ENCODE measurements at places on chromosomes 13 and 19. TPM values are rescaled to one million over a fixed set of nuclear protein-coding genes. Genes with fewer than 3 reads are reported as not detected.

GIPC1 gene
- total RNA-seq, result 53.2 TPM

EID2B gene
- 0.18 TPM for total RNA-seq

DNA sequence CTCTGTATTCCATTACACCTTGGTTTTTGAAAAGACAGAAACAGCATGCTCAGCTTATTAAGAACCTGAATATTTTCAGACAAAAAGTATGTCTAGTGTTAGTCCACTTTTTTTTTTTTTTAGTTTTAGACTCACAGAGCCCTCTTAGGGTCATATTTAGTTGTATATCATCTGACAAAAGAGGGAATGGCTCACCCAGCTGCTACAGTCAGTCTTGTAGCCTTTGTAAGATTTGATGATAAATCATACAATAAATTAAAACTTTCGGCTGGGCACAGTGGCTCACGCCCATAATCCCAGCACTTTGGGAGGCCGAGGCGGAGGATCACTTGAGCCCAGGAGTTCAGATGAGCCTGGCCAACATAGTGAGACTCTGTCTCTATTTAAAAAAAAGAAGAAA lies 43.7 kb upstream of the LDLR start:
- DNase-seq, result no peak

MAP2K2 gene
- 65.9 TPM for total RNA-seq

DNA sequence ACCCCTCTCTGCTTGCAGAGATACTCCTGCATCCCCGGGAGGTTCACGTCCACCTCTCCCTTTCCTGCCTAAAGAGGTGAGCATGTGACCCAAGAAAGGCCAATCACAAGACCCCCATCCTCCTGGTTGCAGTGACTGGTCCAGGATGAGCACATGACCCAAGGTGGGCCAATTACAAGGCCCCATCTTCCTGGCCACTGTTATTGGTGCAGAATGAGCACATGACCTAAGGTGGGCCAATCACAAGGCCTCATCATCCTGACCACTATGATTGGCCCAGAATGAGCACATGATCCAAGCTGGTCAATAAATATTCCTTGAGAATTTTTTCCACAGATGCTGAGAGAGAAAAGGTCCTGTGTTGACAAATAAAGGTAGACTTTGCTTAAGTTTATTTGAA lies 350.7 kb downstream of the EFNB2 start:
- no peak for DNase-seq

- peak; percentile 66 for DNase-seq
Measured at GRCh38 chr19:37007587-37008220, 70.5 kb upstream of the ZNF420 start.

DNA sequence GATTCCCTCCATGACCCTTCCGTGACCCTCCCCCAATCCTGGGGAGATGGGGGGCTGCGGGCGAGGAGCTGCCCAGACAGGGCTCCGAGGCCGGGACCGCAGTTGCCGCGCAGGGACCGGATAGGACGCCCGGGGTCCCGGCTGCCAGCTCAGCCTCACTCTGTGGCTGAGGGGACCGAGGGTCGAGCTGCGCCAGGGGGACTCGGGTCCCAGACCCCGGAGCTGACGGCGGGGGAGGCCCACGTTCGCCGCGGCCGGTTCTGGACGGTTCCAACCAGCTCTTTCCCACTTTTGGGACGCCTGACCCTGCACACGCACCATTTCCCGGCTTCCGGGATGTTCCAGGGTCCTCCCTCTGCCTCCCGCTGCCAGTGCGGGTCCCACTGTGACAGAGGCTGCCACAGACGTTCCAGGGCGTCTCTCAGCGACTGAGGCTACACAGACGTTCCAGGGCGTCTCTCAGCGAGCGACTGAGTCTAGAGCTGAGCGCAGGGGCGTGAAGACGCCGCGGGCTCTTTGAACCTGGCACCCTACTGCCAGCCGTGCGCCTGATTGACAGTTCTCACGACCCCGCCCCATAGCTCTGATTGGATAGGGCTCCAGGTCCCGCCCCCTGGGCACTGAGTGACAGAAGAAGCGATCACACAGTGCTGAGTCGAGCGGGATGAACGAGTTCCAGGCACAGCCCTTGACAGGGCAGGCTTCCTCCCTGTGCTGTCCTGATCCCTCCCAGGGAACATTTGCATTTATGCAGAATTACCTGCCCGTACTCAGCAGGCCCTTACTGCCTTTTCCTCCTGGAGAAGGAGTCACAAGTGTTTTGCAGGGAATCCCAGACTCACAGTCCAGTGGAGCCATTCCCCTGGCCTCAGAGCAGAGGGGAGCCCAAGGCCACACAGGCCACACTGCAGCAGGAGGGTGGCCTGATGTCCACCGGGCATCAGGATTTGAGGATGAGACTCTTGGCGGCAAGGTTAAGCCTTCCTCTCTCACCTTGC lies at the start of gene ZNF563:
Gene ZNF563, minus strand, starts transcription at position 472 of the 998 bp plus-strand sequence. Its CDS starts 151 bp downstream, at position 321.
- DNase-seq, result peak; percentile 98

PCSK4 gene
- 4.0 TPM for total RNA-seq

DNA sequence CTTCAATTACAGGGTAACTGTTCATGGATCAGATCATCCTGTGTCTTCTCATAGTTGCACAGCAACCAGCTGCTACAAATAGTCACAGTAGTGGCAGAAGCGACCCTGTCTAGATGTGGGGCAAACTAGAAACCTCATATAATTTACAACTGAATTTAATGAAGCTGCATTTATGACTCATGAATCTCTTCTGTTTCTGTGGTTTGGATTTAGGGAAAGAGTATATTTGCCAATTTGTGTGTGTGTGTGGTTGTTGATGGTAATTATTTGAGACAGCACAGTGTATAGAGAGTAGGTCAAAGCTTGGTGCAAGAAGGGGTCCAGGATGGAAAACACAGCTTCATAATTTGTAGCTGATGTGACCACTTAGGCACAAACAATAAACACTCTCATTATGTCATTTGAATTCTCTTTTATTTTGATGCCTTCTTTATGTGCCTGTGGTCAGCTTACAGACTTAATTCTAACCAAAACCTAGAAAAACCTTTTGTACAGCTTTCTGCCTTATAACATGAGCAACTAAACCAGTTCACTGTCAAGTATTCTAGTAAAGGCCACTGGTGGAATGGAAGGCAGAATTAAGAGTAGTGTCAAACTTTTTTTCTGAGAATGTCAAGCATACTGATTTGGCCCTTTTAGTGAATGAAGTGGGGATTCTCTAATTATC lies 218.1 kb downstream of the TBC1D4 start:
- DNase-seq, result no peak

DNA sequence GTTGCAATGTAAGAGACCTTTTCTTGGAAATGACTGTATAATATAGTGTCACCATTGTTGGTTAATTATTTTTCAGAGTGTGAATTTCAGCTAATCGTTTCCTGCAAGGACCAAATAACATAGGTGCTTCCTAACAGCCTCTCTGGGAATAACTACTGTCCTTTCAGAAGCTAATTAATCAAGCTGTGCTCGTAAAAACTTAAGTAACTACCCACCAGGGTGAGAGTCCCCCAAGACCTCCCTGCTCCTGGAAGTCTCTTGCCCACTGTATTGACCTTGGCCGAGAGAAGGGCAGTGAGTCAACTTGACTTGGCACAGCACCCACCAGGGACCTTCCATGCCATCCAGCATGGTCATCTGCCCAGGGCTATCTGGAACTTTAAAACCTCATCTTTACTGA lies 50.3 kb downstream of the UQCRFS1 start:
- no peak for DNase-seq

DNA sequence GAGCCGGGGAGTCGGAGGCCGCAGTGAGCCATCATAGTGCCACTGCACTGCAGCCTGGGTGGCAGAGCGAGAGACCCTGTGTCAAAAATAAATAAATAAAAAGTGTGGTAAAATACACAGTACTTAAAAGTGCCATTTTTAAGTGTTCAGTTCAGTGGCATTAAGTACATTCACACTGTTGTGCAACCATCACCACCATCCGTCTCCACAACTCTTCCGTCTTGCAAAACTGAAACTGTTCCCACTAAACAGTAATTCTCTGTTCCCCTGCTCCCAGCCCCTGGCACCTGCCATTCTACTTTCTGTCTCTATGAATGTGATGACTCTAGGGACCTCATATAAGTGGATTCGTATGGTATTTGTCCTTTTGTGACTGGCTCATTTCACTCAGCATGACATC lies 13.3 kb downstream of the SLC25A42 start:
- no peak for DNase-seq

CAPS gene
- 1.1 TPM for total RNA-seq

DNA sequence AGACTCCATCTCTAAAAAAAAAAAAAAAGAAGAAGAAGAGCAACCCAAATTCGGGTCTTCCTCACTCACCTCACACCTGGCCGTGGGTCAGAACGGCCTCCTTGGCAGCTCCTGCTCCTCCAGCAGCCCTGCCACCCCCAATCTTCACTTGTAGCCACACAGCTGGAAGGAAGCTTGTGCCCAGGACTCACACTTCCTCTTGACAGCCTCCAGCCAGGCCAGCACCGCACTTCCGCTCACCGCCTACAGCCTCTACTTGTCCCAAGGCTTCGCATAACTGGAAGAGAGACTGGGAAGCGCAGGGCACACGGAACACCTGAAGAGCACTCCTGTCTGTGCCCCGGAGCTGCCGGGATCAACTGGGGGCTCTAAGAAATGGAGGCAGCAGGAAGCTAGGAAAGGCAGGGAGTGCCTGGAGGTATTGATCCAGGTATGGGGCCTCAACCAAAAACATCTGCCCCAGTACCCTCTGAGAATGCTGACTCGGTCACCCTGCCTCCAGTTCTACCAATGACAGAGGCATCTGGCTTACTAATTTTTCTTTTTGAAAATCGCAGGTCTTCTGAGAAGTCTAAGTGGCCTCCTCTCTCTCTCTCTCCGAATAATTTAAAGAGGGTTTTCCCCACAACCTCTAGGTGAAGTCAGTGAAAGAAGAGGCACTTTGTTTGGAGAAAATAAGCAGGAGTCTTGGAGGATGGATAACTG lies 31.1 kb upstream of the ATP12A start:
- DNase-seq, result no peak

RAB3A gene
- 2.6 TPM for total RNA-seq

GRCh38 chr13:113783966-113784644 lies 25.1 kb downstream of the TMEM255B start:
- no peak for DNase-seq

- DNase-seq, result no peak
Measured at GRCh38 chr19:29139227-29139626, 73.7 kb downstream of the UQCRFS1 start.

UNC13A gene
- not detected for total RNA-seq

Measured in right lobe of liver (tissue), 6 donors.